ENCODE measurements at places on chromosomes 2 and 18. TPM values are rescaled to one million over a fixed set of nuclear protein-coding genes. Genes with fewer than 3 reads are reported as not detected.

Gene GALNT13
- 10.7 TPM for total RNA-seq

Gene TFPI
- 51.8 TPM for total RNA-seq

Gene MAL
- total RNA-seq, result not detected

Gene CAD
- 59.4 TPM for total RNA-seq

Gene MYO1B
- total RNA-seq, result 51.9 TPM

Gene SLC5A7
- total RNA-seq, result not detected

Gene ATP6V1B1
- 2.5 TPM for total RNA-seq

Gene NLRC4
- total RNA-seq, result 0.08 TPM

Gene SRD5A2
- total RNA-seq, result not detected

Gene ASPRV1
- 0.37 TPM for total RNA-seq

Gene GPR35
- 0.65 TPM for total RNA-seq
